ENCODE measurements at places on chromosomes 4 and X.
A peak's percentile ranks its signal among the peaks of the same experiment; 100 is the strongest.

GRCh38 chr4:1015179-1015578 lies 3.8 kb downstream of the FGFRL1 start:
- no peak for DNase-seq

- DNase-seq, result peak; percentile 36
These were observed 22.5 kb downstream of the RWDD4 start for GRCh38 chr4:183636503-183636902.

GRCh38 chr4:63937961-63938360 lies 471.3 kb downstream of the TECRL start:
- DNase-seq, result peak; percentile 12

DNA sequence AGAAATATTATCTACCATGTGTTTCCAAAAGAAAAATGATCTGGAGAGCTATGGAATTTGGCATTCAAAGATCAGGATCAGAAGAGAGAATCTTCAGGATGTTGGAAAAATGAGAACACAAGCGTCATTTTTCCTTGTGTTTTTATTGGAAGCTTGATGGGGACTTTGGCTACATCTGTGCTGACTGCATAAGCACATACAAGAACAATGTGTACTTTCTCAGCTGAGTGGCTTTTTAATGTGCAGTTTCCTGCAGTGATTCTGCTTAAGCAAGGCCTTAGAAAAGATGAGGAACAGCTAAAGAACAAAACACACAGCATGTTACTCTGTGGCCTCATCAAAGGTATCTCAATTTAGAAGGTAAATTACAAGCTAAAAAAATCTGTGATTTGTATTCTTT lies 1039.9 kb downstream of the GLUD2 start:
- DNase-seq, result no peak

DNA sequence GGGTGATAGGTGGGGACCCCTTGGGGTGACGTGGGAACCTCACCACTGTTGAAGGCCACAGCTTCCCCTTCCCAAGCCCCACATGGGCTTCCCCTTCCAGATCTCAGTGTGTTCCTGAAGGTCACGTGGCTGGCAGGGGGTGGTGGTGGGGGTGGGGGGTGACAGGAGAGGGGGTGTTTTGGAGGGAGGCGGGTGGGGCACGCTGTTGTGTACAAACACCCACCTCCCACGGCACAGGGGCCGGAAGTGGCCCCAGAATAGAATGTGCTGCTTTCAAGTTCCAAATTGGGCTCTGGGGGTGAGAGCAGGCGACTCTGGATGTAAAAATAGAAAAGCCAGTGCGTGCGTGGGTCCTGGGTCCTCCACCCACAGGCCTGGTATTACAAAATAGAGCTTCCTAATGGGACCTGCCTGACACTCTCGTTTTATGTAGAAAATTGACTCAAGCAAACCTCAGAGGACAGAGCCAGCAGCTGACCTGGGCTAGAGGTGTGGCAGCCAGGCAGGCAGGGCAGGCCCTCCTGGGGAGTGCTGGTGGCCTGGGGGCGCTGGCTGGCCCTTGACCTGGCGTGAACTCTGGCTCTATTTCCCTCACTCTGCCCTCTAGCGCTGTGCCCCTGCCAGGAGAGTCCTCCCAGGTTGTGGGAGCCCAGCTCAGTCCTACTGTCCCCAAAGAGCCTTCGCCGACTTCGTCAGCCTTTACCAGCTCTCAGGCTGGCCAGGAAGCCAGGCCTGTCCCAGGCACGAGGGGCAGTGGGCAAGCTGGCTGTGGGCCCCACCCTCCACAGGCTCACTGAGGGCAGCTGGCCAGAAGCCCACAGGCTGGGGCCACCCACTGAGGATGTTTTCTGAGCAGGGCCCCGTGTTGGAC lies 5.4 kb upstream of the SH3BP2 start:
- DNase-seq, result no peak

GRCh38 chr4:142846729-142847596 lies 862 bp upstream of the INPP4B start:
- DNase-seq, result peak; percentile 25

DNA sequence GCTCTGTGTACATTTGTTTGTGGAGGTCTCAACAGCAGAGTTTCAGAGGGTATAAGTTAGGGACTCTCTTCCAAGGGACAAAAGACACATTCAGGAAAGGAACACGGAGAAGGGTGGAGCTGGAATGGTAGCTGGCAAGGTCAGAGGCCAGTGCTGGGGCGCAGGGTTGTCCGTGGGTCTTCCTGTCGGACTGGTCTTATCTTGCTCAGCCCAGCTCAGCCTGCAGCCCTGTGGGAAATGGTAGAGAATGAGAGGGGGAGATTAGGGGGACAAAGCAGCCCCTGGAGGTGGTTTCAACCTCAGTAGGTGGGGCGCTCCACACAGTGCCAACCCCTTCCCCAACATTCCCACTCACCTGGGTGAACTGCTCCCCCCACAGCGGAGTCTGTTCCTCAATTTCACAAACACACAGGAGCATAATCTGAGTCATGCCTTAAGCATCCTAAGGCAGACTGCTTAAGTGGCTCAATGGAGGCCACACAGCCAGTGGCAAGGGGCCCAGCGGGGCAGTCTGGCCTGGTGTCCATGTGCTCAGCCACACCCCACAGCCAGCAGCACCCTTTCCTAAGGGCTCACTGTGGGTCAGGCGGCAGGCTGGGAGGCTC lies 6.9 kb upstream of the HDAC6 start:
- DNase-seq, result peak; percentile 15

DNA sequence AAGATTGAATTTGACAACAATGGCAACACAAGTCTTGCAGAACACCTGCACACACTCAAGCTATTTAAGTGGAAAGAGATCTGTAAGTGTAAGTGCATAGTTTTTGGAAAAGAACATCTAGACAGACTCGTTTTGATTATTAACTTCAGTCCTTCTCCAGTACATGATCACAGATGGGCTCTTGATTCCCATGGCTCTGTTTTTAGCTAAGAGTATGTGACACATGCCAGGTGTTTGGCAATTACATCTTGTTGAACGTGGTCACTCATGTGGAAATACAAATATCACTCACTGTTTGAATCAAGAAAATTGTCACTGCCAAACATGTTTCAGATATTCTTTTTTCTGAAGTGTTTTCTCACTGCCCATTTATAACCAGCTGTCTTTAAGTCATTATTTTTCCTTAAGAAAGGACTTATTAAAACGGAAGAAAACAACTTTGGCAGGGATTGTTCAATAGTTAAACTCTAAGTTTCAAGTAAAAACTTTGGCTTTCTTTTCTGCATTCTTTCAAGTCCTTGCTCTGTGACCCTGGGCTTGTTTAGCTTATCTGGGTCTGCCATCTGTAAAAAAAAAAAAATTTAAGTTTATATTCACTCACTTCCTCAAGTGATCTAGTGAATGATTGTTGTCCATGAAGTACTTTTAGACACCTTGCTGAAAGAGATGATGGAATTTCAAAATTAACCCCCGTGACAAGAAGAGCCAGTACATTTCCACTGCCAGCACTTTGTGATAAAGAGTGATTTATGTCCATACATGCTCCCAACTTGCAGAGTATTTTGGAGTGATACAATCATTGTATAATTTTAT lies 125.4 kb downstream of the ATXN3L start:
- DNase-seq, result no peak

- no peak for DNase-seq
These were observed 18.4 kb upstream of the ZNF41 start for GRCh38 chrX:47501226-47502074.

DNA sequence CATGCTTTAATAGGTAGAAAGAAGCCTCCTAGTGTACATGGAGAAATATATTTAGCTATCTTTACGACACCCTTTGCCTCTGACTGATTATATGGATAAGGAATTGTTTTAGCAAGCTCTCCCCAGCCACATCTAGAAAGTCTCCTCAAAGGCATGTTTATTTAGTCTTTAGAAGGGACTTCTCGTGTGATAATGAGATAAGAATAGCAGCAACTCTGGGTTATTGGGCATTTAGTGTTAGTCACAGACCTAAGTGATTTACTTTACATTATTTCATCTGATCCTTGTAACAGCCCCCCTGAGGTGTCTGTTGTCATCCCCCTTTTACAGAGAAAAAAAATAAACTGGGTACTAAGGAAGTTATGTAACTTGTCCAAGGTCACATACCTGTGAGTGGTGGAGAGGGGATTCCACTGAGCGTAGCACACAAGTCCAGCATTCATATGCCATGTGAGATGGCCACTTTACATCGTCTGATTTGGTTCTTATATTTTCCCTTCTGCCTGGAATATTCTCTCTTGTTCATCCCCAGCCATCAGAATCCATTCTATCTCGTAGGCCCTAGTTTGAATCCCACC lies 77.7 kb downstream of the TSPAN7 start:
- DNase-seq, result no peak

DNA sequence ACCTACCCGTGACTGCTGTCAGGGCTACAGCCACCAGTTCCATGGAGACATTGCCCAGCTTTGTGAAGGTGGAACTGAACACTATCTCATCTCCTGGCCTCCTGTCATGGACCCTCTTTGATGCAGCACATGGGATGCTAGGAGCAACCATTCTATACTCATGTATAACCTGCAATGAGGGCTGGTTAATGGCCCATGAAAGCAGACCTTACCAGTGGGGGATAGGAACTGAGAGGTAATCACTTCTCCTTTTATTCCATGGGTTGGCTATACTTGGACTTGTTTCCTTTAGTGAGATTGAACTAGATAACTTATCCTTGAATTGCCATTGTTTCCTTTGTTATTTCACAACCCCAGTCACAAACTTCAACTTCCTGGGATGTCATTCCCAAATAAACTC lies 310.6 kb downstream of the BMPR1B start:
- no peak for DNase-seq

DNA sequence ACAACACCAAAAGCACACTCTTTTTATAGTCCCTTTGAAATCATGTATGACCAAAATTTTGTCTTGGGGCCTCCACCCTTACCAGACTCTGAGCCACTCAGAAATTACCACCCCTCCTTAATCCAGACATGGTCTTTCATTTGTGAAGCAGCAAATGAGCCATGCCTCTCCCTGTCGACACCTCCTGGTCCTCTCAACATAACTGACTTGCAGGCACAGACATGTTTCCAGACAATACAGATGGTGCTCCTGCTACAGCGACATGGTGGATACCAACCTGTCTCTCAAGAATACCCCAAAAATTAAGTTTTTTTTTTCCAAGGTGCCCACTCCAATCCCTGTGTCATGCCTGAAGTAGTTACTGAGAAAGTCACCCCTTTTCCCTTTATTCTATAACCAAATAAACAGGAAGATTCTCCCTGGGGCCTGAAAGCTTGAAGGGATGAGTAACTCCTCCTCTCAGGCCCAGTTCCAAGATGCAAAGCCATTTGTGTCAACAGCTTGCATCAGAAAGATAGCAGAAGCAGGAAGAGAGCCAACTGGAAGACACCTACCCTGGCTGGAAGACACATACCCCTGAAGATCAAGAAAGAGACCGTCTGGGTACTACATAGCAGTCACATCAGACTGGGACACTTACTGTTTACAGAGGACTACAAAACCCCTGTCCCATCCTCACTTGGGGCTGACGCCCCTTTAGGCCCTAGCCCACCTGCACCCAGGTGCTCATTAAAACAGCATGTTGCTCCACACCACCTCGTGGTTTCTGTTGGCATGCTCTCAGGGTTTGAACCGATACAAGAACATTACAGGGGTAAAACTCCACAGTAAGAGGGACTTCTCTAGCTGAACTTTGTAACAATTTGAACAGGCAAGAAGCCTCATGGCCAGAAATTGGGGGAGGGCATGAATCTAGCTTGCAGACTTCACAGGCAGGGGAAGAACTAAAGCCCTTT lies 5.5 kb upstream of the UGT2B17 start:
- DNase-seq, result no peak

DNA sequence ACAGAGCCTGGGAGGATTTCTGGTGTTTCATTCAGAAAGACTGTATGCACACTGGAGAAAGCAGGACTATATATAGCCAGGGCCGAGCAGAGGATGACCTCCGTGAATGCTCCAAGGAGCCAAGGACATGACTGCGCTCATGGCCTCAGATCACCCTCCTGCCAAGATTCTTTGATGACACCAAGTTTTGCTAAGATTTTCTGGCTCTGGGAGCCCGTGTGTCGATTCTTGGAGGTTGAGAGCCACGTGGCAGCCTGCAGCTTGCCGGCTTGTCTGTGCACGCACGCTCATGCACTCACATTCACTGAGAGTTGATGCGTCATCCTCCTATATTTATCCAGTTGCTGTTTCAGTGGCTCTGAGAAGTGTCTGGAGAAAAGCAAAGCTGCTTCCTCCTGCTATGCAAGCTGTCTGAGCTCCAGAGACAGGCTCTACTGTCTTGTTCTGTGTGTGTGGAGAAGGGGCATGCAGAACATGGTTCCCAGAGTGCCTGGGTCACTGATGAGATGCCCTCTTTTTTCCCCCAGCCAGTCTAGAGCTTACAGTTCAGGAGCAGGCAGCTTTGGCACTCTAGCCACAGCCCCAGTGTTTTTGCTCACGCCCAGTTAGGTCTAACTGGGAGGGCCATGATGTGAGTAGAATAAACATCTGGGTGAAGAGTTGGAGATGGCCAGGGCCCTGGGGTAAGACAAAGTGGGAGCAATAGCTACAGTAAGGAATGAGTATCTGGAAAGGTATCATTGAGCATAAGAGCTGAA lies 64.9 kb upstream of the SCOC start:
- DNase-seq, result peak; percentile 14

- DNase-seq, result no peak
These were observed 1047.4 kb downstream of the FAM133A start for GRCh38 chrX:94721386-94721785.

DNA sequence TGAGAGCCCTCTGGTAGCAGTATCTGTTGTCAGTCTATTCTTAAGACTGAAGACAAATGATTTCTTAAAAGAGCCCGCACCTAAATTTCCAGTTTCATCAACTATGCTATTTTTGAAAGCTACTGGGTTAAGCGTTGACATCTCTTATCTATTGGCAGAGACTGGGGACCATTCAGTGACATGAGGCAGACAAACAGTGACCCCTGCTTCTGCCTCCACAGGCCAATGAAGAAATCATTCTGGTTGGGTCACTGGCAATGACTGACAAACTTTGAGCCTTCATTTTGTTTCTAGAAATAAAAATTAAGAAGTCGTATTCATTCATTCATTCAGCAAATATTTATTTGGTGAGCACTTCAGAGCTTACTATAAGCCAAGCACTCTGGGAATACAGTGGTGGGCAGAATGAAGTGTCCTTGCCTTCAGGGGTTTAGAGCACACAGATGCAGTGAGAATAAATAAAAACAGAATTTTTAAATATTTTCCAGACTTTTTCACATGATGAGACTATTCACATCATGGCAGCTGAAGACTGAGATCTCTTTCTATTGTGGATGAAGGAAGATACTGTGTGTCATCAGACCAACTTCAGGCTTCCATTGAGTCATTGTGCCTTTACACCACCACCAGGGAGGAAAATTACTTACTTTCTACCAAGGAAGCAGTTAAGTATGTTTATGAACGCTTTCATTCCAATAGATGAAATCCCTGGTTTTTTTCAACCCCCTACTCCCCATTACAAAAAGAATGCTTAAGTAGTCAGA lies 36.0 kb downstream of the SORBS2 start:
- DNase-seq, result no peak

DNA sequence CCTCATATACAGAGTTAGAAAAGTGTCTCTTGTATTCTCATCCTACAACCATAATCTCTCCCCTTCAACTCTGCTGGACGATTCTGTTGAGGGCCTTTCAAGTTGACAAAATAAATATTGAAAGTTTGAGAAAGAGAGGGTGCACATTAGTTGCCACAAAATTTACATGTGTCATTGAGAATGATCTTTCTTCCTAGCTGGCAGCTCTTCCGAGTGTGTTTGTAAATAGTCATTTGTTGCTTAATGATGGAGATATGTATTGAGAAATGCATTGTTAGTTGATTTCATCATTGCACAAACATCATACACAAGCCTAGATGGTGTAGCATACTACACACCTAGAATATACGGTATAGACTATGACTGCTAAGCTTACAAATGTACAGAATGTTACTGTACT lies 632.8 kb upstream of the AMOT start:
- no peak for DNase-seq

Data from A549 (cell line).